Activated CD4-positive, alpha-beta T cell treated with anti-CD3 and anti-CD28 coated beads, Interleukin-2, Interleukin-6, amounts not matched to agents 100 ng/mL and 50 ng/mL, durations not matched to agents 16 hours and 8 hours (primary cell): ENCODE measurements at places on chromosomes 4 and X.
A peak's percentile ranks its signal among the peaks of the same experiment; 100 is the strongest.

GRCh38 chr4:145734576-145735346 is 54.8 kb downstream of the C4orf51 start:
- DNase-seq = peak; percentile 76

GRCh38 chr4:172983014-172983413 is 185.6 kb upstream of the GALNT7 start:
- DNase-seq = no peak

DNA sequence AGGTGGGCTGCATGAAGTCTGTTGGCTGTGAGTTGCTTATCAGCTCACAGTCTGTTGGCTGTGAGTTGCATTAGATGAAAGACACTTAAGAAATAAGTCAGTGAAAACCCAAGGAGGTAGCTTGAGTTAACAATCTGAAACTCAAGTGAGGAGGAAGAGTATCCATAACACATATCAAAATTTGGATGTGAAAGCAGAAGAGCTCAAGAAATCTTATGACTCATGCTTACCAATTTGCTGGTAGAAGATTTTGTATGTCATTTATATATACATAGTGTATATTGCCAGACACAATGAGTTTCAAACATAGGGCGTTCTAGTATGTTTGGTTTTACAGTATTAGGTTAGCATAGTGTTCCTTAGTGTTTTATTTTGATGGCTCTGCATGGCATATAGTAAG is 107.4 kb downstream of the DDIT4L start:
- DNase-seq = no peak

- no peak for DNase-seq
Observed at GRCh38 chr4:76539979-76540378, 105.0 kb downstream of the SHROOM3 start.

- DNase-seq = no peak
Observed at GRCh38 chr4:139761461-139761860, 95.8 kb downstream of the MGST2 start.

DNA sequence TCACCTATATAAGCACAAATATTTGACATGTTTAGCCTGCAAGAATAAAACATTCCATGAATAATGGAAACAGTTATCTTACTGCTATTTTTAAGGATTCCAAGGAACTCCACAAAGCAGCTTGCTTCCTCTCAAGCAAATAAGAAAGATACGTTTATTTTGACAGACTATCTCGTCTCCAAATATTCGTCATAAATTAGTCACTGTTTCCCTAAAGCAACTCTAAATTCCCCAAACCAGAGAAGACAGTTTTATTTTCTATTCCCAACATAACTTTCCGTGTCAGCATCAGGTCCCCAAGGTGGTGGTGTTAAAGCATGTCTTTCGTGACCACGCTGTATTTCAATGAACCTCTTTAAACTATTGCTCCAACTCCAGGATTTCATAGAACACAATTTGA is 24.3 kb upstream of the DKK2 start:
- no peak for DNase-seq

DNA sequence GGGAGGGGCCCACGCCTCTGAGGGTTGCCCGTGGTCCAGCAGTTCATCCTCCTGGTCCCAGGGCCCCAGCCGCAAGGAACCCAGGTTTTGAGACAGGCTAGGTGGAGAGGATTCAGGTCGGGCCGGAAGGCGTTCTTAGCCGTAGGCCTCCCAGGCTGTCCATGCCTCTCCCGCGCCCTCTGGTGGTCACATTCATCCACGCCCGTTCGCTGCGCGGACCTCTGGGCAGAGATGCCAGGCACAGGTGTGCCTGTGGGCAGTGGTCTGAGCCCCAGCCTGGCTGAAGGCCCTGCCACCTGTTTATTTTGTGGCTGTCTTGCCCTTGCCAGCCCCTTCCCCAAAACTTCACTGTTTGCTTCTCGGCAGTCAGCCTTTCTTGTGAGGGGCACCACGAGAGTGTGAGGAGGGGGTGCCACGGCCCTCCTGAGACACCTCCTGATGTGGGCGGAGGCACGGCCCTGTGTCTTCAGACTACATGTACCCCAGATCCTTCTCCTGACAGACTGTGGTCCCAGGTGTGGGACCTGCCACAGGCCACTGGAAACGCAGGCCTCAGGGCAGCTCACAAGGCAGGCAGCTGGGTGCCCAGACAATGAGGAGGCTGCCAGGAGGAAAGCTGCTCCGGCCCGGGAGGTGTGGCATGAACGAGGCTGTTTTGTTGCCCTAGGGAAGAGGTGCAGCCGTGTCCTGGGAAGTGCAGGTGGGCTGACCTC is 5.0 kb downstream of the UVSSA start:
- DNase-seq = peak; percentile 93

- peak; percentile 88 for DNase-seq
Observed at GRCh38 chrX:65697915-65698796, 30.7 kb downstream of the MSN start.

DNA sequence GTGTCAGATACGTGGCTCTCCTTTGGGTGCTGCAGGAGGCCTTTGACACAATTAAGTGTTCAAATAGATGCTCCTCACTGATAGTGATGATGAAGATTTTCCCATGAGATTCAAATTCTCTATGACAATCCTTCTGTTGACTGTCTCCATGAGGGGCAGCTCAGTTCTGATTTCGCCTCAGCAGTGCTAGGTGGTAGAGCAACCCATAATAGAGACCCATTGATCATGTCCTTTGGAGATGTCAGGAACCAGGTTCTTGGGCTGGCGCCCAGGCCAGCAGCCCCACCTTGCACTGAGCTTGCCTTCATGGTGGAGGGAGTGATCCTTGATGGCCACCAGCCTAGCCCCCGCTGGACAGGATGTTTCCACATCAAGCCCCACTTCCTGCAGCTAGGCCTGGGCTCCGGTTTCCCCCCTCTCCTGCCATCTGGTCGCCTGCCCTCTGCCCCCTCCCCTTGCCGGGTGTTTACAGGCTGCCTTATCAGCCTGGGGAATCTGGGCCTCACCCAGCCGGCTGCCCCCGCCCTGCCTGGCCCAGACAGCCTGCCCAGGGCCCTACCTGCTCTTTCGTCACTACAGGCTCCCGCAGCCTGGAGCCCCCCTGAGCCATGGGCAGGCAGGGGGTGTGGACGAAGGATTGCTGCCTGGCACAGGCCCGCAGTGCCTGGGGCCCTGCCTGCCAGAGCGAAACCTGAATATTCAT is 12.6 kb downstream of the ELF4 start:
- no peak for DNase-seq

GRCh38 chr4:13541720-13542576 is 2.4 kb downstream of the NKX3-2 start:
- DNase-seq = peak; percentile 51

- no peak for DNase-seq
Observed at GRCh38 chr4:176611951-176612350, 180.8 kb downstream of the VEGFC start.

DNA sequence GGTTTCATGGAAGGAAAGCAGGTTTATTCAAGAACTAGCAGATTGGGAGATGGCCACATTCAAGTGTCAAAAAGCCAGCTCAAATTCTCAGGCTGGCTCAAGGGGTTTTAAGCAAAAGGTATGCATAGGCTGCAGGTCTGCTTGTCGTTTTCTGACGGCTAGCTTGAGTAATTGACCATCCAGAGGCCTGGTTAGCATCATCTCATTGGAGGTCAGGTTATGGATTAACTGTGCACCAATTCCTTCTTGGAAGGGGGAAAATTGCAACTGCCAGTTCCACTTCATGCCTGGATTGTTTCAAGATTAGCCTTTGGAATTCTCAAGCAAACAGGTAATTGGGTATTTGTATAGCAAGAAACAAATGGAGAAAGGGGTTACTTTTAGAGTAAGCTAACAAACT is 62.1 kb downstream of the FUNDC1 start:
- DNase-seq = no peak

- DNase-seq = no peak
Observed at GRCh38 chr4:147134536-147135210, 189.0 kb upstream of the TTC29 start.

DNA sequence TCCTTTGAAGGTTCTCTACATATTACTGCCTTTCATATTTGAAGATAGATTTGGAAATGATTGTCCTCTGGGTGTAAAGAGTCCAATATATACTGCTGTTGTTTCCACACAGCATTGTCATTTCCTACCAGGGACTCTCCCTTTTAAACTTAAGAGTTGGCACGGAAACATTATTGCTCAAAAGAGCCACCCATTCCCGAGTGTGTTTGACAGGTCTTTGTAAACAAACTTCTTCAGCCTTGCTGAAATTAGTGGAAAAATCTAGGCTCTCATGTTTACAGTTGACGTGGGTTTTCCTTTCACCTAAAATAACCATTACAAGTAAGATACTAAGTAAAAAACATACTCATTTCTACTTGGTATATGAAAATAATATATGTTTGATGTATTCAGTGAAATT is 111.4 kb upstream of the LIMCH1 start:
- DNase-seq = no peak

DNA sequence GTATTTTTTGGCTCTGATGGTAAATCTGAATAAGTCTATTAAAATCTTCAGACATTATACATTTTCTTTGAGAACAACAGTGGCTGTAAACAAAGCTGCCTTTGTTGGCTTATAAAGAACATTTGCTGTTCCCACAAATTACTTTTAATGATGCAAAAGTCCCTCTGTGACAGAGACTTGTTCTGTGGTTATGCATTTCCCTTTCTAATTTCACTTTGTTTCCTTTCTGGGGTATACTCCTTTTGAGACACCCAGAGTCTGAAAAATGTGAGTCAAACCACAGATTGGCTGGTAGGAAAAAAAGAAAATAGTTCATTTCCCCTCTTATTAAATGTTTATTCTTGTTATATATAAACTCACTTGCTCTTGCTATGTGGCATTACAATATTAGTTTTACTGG is 402.4 kb downstream of the PACRGL start:
- DNase-seq = no peak

GRCh38 chrX:81202943-81203342 is 1.0 kb downstream of the SH3BGRL start:
- no peak for DNase-seq

GRCh38 chr4:141686146-141686775 is 49.9 kb downstream of the IL15 start:
- peak; percentile 4 for DNase-seq

GRCh38 chr4:186201535-186202230 is 10.3 kb downstream of the CYP4V2 start:
- DNase-seq = peak; percentile 70

- DNase-seq = no peak
Observed at GRCh38 chrX:129876771-129877305, 29.1 kb upstream of the UTP14A start.

- DNase-seq = no peak
Observed at GRCh38 chrX:112839856-112840255, 775 bp downstream of the AMOT start.

DNA sequence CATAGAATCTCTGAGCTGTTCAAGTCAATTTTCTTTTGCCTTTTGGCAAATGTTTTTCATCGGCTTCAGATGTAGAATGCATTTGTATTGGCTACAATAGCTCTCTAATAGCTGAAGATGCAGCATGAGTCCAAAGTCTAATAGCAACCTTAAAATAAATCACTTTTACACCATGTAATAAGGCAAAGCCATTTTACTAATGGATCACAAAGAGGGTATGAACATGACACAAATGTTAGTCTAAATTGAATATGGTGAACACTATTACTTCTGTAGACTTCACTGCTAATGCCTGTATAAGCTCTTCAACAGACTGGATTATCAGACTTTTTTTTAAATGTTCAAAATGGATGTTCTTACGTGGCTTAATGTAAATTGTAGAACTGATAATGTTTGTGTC is 645.3 kb downstream of the TLL1 start:
- DNase-seq = no peak

- DNase-seq = no peak
Observed at GRCh38 chrX:120504569-120504968, 35.5 kb upstream of the LAMP2 start.

DNA sequence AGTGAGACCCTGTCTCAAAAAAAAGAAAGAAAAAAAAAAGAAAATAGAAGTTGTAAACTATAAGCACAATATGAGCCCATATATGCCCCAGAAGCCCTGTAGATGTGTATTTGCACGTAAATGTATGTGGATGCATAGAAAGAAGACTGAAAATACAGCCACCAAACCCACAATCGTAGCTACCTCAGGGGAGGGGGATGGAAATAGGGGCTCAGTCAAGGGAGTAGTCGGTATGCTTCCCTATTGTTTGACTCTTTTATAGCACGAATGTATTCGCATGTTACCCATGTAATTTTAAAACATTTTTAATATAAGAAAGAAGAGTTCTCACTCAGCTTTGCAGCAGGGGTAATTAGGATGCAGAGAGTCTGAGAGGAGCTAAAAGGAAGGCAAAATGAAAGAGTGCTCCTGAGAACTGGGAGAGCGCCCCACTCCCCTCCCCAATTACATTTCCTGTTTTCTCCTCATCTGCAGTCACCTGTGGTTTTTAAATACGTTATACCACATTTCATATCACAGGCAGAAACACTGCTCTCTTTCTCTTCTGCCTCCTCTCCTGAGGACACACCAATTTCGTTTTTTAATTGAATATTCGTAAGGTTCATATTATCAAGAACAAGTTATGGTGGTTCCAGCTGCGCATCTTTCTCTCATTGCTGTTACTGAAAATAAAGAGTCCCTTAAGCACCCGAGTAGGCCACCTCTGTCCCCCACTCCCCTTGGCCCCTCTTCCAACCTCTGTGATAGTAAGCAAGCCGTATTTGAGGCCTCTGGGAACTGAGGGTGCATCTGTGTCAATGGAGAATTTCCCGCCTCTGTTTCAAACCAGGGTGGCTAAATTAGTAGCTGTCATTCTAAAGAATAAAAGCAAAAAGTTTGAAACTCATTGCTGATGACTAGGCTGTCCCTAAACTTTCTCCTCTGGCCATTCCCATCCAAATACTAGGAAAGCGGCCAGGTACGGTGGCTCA is 10.7 kb downstream of the SEPTIN6 start:
- DNase-seq = peak; percentile 77

- DNase-seq = no peak
Observed at GRCh38 chr4:95507561-95507960, 41.2 kb downstream of the UNC5C start.

GRCh38 chr4:47017494-47017893 is 13.9 kb upstream of the GABRB1 start:
- no peak for DNase-seq

DNA sequence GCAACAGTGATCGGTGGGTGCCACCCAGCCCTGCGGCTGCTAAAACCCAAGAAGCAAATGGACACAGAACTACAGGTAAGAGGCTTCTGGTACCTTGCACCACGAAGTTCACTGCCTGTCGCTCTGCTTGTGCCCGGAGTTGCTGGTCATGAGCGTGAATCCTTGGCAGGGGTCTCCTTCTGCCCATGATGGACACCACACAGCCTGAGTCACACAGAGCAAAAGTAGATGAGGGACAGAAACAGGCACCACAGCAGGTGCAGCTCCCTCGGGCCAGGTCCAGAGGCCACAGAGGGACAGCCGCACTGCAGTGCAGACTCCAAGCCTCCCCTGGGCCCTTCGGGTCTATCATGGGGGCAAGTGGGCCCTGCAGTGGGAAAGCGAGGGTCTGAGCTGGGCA is 22.4 kb downstream of the NAT8L start:
- no peak for DNase-seq
